ENCODE measurements at places on chromosomes 6 and 20.

DNA sequence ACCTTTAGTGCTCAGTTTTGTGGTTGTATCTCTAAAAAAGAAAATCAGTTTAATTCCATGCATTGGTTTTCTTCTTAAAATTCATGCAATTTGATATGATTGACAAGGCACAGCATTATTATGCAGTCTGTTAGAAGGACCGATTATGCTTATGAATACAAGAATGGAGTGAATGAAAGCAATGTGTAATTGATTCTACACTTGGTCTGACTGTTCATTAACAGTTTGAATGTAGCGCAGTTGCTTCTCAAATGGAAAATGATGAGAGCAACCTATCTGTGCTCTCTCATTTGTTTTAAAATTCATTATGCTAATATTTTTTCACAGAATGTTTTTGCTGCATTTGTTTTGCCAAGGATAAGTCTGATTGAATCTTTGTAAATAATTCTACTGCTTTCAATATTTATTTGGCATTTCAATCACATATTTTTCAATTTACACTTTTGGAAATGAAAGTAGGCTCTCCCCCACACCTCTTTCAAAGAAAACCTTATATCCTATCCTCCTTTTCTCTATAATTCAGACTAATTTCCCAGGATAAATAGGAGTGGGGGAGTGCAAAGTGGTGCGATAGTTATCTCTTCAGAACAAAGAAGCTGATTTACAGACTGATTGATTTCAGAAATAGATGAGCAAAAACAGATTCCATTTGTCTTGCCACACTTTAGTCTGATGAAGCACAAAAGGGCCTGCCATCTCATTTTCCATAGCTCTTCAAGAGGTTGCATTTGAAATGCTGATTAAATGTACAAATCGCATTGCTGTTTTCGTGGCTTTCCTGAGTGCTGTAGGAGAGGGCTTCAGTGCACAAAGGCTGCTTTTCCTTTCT lies 885.3 kb upstream of the FLRT3 start:
- DNase-seq: no peak

DNA sequence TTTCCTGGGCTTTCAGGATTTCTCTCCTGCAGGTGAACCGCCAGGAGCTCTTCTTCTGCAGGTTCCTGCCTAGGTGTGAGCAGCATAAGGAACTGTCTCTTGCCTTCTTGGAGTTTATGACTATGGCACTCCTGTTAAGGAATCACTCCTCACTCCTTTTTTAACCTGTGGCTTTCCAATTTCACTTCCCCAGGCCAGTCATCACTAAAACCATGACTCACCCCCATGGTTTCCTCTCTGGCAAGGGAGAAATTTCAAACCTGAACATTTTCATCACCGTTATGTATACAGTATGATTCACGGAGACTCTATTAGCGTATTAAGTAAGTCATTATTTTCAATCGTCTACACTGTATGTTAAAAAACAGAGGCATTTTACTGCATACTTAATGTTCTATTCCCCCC lies 78.2 kb upstream of the ARID1B start:
- no peak for DNase-seq

DNA sequence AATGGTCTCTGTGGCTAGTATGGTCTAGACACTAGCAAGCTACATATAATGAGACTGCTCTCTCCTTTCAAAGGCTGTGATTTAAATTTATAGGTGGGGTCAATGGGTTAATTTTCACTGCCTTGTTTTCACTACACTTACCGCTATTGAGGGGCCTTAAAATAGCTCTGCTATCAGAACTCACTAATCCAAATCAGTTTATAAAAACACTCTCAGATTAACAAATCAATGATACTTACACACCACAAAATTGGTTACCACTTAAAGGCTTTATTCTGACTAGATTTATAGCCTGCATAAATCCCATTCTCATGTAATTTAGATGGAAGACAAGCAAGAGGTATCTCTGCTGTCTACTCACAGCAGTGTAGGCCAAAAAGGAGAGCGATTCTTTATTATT lies 313.0 kb upstream of the AGPAT4 start:
- DNase-seq: no peak

GRCh38 chr6:155628306-155628705 lies 172.7 kb upstream of the NOX3 start:
- DNase-seq: no peak

GRCh38 chr6:111339294-111339693 lies 143.7 kb downstream of the REV3L start:
- DNase-seq: no peak

GRCh38 chr6:135655055-135655454 lies 157.5 kb upstream of the AHI1 start:
- no peak for DNase-seq

DNA sequence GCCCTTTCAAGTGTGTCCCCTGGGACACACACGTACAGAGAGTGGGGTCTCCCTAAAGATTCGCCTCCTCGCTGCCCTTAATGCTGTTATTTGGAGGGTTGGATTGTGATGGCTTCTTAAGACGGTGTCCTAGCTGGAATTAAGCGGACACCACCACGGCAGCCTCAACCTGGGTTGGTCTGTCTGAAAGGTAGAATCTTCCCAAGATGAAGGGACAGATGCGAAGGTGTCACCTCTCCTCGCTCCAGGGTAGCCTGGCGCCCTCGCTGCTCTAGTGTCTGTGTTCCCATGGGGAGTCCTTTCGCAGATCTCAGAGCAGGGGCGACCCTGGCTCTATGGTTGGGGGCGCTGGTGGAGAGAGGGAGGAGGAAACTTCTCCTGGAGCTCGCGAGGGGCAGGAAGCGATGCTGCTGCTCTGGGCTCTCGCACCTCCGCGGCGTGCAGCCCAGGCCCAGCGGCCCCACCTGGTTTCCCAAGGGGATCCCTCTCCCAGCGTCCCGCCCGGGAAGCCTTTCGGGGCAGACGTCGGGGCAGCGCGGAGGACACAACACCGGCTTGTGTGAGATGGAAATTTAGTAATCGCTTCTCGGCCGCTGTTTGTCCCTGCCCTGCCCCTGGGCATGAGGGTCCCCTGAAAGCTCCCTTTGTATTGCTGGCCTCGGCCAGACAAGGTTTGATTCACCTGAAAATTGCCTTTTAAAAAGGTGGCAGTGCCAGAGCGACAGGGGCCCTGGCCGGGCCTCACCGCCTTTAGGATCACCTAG lies 1.7 kb downstream of the RSPO3 start:
- DNase-seq: peak; percentile 36

- DNase-seq: no peak
Measured at GRCh38 chr6:52545406-52546119, 31.3 kb downstream of the TRAM2 start.

- DNase-seq: no peak
Measured at GRCh38 chr6:33019372-33019771, 10.0 kb upstream of the HLA-DOA start.

GRCh38 chr6:85449388-85449817 lies 480 bp upstream of the NT5E start:
- no peak for DNase-seq

DNA sequence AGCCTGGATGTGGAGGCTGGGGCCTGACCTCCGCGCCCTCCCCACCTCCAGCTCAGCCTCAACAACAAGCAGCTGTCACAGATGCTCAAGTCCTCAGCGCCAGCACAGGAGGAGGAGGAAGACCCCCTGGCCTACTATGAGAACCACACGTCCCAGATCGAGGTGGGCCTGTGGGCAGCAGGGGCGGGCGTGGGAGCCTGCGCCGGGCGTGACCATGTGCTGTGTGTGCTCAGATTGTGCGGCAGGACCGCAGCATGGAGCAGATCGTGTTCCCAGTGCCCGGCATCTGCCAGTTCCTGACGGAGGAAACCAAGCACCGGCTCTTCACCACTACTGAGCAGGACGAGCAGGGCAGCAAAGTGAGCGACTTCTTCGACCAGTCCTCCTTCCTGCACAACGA lies 23.5 kb downstream of the UQCC2 start:
- no peak for DNase-seq

DNA sequence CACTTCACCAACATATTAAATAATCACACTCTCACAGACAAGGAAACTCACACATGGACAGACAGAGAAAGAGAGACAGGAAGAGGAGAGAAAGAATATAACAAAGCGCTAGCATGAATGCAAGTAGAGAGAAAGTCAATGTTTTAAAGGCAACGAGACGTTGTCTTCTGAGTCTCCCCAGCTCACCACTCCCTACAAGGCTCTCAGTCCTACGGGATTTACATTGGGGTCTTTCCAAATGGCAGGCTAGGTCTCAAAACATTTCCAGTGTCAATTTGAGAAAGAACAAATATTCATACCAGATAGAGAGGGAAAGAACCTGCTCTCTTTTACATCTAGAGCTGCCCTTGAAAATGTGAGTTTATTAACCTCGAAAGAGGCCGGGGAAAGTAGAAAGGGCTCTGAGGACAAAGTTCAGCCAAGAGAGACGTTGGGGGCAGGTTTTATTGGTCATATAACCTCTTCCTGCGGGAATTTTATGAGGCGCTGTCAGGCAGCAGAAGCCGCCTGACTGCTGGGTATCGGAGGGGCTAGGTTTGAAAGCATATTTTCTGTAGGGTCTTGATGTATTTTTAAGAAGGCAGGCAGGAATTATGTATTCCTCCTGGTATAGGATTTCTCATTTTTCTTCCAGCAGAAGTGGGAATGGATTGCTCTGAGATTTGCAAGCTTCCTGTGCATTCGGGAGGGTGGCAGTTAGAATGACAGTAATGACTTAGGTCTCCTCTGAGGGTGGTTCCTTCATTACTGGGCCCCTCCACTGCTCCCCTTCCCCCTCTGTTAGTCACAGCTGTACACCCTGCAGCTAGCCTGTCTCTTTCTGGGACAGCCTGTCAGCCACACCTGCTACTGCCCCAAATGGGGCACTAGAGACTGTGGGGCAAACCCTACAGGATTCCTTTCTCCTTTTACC lies 34.4 kb upstream of the KIF16B start:
- DNase-seq: no peak

GRCh38 chr6:42294759-42295158 lies 77.1 kb upstream of the MRPS10 start:
- no peak for DNase-seq

DNA sequence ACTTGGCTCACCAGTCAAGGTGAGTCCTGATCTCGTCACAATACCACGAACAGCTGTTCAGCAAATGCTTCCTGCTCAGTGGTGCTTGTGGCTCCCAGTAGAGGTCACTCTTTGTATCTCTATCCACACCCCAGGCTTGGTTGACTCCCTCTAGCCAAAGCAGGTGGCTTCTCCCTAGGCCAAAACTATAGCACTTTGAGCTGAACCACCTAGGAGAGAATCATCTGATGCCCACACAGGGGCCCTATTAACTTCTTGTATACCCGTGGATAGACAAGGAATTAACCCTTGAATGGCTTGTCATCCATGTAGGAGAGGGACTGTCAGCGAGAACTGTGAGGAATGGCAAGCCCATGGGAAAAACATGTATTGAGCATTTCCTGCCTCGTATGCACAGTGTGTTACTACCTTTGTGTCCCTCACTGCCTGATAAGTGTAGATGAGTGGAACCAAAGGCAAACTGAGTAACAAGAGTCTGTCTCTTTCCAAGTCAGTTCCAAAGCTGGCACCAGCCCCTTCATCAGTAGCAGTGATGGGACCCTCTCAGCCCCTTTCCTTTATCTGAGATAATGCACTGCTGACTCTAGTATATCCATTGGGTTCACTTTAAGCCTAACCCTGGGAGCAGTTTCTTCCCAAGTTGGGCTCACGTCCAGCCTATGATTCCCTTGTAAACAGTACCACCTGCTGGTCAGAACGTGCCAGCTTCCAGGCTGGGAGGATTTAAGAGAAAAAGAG lies 42.5 kb downstream of the EIF2S2 start:
- peak; percentile 79 for DNase-seq

DNA sequence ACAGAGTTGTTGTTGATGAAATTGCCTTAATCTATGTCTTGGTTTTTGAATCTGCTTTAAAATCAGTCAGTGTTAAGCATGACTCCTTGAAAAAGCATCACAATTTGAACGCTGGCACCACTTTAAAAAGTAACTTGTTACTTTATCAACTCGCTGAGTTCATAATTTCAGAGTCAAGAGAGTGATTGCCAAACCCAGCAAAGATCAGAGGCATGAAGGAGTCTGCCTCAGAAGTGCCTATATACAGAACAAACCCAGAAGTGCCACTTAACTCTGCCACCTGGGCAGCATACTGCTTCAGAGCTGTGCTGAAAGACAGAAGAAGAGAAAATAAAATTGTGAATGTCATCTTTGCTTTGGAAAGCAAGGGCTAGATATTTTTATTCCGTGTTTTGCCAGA lies 73.6 kb upstream of the HCRTR2 start:
- DNase-seq: no peak

- no peak for DNase-seq
Measured at GRCh38 chr6:84304881-84305280, 77.4 kb upstream of the CEP162 start.

GRCh38 chr20:58714340-58714922 lies 21.8 kb downstream of the NPEPL1 start:
- peak; percentile 9 for DNase-seq

GRCh38 chr6:111792914-111793700 lies 80.1 kb downstream of the FYN start:
- DNase-seq: no peak

- DNase-seq: peak; percentile 23
Measured at GRCh38 chr20:53660078-53660909, 66.7 kb upstream of the ZNF217 start.

- no peak for DNase-seq
Measured at GRCh38 chr6:32604434-32604877, 14.8 kb upstream of the HLA-DRB1 start.

DNA sequence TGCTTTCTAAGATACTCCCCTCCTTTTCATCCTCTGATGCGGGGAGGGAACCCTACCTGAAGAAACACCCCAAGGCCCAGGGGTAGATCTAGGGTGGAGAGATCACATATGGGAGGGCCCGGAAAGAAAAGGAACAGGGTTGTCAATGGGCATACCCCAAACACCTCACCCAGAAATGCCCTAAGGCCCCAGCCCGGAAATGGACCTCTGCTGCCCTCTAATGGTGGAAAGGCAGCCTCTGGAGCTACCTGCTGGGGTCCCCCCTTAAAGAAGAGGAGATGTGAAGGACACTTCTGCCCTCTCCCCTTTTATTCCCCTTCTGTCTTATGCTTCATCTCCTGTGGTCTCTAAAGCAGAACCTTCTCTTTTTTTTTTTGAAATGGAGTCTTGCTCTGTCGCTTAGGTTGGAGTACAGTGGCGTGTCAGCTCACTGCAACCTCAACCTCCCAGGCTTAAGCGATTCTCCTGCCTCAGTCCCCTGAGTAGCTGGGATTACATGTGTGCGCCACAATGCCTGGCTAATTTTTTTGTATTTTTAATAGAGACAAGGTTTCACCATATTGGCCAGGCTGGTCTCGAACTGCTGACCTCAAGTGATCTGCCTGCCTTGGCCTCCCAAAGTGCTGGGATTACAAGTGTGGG lies 458 bp upstream of the ARMC12 start:
- peak; percentile 88 for DNase-seq
